ENCODE measurements at places on chromosomes 4 and X.

DNA sequence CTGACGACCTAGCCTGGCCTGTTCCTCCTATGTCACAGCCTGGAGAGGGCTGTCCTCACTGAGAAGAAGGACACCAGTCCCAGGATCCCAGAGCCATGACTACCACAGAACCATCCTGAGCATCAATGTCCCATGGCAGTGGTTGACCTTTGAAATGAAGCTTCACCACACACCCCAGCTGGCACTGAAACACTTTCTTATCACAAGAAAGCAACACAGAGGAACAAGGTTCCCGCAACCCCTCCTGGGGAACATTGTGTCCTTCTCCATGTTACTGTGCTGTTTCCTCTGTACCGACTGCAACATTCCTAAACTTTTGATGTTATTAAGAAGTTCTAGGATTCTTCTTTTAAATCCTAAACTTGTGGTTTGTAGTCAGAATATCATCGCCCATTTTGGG is 21.2 kb upstream of the FAM156A start:
- no peak for DNase-seq
- H3K36me3 ChIP-seq = no peaks in the 10 kb centered on the region
- H3K4me1 ChIP-seq = peaks cover 32% of the 10 kb centered on the region
- H3K27me3 ChIP-seq = no peaks in the 10 kb centered on the region

DNA sequence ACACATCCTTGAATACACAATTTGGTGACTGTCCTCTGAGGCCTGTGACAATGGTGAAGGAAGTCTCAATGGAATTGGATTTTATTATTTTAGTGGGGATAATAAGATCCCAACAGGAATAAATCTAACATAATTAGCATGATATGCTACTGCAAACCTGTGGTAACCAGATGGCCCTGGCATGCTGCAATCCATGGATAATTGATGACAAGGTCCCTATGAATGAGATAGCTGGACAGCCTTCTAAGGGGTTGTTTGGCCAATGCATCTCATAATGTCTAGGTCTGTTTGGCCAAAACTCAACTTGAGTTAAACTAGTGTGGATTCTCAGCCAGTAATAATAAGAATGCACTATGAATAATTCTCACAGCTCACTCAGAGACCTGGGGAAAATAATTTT is 145.3 kb upstream of the GALNTL6 start:
- no peaks in the 10 kb centered on the region for H3K4me1 ChIP-seq
- H3K27ac ChIP-seq = no peak overlapping the region
- DNase-seq = no peak
- no peaks in the 10 kb centered on the region for H3K27me3 ChIP-seq
- H3K36me3 ChIP-seq = no peaks in the 10 kb centered on the region

DNA sequence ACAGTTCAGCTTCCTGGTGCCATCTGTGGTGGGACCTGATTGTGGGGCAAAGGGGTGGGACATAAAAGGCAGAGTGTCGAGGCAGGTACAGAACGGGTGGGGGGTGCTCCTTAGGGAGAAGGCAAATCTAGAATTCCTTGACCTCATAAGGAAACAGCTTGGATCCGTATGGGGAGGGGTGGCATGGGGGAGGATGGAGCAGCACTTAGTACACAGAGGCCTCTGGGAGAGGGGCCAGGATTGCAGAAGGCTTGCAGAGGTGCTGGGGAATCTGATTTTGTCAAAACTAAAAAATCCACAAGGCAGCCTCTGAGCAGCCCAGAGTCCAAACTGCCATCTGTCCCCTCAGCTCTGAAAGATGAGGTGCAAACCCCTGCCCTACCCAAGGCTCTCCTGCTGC is 2.3 kb upstream of the EMD start:
- H3K4me3 ChIP-seq = no peak overlapping the region
- no peaks in the 10 kb centered on the region for H3K27me3 ChIP-seq
- no peak overlapping the region for H3K27ac ChIP-seq
- DNase-seq = no peak
- H3K36me3 ChIP-seq = peaks cover 17% of the 10 kb centered on the region

DNA sequence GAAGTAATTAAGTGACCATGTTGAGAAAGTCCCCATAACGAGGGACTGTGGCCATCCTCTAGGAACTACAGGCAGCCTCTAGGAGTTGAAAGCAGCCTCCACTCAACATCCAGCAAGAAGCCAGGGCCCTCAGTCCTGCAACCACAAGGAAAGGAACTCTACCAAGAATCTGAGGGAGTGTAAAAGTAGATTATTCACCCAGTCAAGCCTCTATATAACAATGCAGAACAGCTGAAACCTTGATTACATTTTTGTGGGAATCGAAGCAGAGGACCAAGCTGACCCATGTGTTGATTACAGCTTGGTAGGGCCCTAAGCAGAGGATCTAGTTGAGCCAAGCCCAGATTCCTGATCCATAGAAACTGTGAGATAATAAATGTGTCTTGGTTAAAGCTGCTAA is 17.1 kb downstream of the RPS6KA6 start:
- no peak for DNase-seq
- no peak overlapping the region for H3K27ac ChIP-seq
- no peaks in the 10 kb centered on the region for H3K27me3 ChIP-seq
- no peak overlapping the region for H3K4me3 ChIP-seq
- H3K4me1 ChIP-seq = no peaks in the 10 kb centered on the region

- H3K4me1 ChIP-seq = no peaks in the 10 kb centered on the region
- no peak overlapping the region for H3K4me3 ChIP-seq
- H3K27ac ChIP-seq = no peak overlapping the region
- H3K36me3 ChIP-seq = no peaks in the 10 kb centered on the region
Measured at GRCh38 chrX:39112143-39112542, 310.9 kb downstream of the MID1IP1 start.

GRCh38 chr4:95515589-95515988 is 33.2 kb downstream of the UNC5C start:
- DNase-seq = no peak
- no peaks in the 10 kb centered on the region for H3K4me1 ChIP-seq
- H3K27me3 ChIP-seq = no peaks in the 10 kb centered on the region
- no peak overlapping the region for H3K4me3 ChIP-seq
